Muscle of leg (tissue), 16 donors: ENCODE measurements at places on chromosomes 12 and 14.
A peak's percentile ranks its signal among the peaks of the same experiment; 100 is the strongest.

GRCh38 chr12:20549108-20549719 lies 145.9 kb upstream of the SLCO1C1 start:
- DNase-seq: peak; percentile 82

DNA sequence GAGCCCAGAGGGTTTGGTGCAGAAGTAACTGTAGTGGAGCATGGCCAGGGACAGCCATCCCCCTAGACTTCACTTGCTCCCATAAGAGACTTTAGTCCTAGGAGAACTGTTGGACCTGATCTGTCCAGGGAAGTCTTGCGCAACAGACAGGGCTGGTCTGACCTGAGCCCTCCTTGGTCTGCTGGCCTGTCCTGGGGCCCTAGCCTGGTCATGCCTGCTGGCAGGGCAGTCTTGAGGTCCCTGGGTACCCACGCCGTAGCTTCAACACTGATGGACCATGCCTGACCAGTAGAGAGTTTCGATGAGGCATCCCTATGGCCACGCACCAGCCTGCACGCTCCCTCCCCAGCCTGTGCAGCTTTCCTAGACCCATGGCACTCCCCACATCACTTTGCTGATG lies 305.7 kb downstream of the GPHN start:
- no peak for DNase-seq

GRCh38 chr14:75542588-75543091 lies 20.4 kb downstream of the BATF start:
- DNase-seq: peak; percentile 74

GRCh38 chr12:108016022-108016564 lies 113.0 kb upstream of the WSCD2 start:
- no peak for DNase-seq

GRCh38 chr14:54278665-54279295 lies 118.0 kb upstream of the CDKN3 start:
- no peak for DNase-seq

GRCh38 chr12:5905757-5906156 lies 39.3 kb downstream of the ANO2 start:
- no peak for DNase-seq

DNA sequence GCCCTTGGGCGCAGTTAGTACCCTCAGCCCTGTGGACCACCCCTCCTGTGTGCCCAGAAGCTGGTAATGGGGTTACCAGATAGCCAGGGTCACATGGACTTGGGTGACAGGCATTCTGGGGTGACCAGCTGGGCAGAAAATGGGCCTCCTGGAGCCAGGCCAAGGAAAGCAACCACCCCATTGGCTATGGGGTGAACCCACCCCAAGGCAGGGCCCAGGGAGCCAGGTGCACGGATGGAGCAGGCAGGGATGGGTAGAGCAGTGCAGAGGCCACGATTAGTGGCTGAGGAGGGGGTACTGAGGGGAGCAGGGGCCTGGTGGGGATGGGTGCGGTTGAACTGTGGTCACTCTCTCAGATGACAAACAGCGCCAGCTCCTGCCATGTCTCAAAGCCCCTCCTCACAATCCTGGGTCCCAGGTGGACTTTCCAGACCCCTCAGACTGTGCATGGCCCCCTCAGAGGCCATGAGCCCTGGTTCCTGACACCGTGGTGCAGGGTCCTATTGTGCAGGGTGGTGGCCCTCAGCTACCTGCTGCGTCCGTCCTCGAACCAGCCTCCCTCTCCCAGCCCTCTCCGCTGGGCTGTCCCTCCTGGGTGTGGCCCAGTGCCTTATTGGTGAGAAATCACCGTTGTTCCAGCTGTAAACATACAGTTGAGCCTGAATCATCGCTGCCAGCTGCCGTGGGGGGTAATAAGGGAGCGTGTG lies 23.4 kb upstream of the BEGAIN start:
- DNase-seq: no peak

DNA sequence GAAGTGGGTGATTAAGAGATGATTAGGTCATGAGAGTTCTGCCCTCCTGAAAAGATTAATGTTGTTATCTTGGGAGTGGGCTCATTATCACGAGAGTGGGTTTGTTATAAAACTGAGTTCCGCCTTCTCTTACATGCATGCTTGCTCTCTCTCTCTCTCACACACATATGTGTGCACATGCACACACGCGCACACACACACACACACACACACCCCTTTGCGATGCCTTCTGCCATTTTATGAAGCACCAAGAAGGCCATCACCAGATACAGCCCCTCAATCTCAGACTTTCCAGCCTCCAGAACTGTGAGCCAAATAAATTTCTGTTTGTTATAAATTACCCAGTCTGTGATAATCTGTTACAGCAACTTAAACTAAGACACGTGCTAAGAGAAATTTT lies 5.7 kb upstream of the SLC41A2 start:
- DNase-seq: no peak

GRCh38 chr12:4164559-4165558 lies 108.7 kb upstream of the CCND2 start:
- peak; percentile 97 for DNase-seq

GRCh38 chr14:76742185-76742584 lies 19.1 kb upstream of the VASH1 start:
- DNase-seq: no peak

DNA sequence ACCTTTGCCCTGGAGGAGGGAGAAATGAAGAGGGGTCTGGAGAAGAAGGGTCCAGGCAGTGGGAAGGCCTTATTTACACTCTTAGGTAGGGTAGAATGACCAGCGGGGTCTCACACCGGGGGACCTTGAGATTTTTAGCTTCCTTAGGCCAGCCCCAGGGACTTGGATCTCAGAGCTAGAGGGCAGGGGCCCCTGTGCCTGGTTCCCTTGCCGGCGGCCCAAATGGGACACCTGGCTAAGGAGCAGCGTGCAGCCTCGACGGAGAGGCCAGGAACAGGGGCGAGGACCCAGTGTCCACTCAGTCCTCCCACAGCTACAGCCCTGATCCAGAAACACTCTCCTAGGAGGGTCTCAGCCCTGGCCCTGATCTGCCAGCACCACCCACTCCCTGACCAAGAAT lies 41.8 kb downstream of the DIO3 start:
- DNase-seq: no peak

DNA sequence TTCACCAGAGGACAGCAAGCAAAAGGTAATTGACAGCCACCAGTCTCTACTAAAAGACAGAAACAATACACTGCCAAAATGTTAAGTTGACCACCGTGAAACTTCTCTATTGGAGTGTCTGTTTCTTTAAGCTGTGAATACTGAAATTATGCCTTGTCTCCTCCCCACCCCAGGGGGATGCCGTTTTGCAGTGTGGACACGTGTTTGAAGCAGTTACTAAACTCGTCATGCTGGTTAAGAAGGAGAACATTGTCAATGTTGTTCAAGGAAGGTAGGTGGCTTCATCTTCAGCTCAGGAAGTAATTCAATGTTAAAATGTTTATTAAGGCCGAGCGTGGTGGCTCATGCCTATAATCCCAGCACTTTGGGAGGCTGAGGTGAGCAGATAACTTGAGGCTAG lies 32.8 kb downstream of the KCTD10 start:
- peak; percentile 47 for DNase-seq

GRCh38 chr14:52692248-52692962 lies 3.0 kb downstream of the ERO1A start:
- DNase-seq: no peak

- no peak for DNase-seq
Observed at GRCh38 chr12:101475751-101476305, 692 bp downstream of the SPIC start.

DNA sequence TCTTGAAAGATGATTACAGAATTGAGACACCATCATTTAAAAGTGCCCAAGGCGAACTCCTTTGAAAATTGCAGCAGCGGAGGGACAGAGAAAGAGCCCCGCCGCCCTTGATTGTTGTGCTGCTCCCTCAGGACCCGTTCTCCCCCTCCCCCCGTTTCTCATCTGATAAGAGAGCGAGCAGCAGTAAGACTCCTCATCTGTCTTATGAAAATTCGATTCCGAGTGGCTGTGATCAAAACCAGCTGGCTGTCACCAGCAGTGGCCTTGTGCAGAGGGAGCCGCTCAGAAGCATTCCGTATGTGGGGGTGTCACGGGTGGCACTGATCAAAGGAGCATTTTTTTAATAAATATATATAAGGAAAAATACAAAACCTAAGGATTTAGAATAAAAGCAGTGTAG lies 78.0 kb upstream of the GPATCH2L start:
- no peak for DNase-seq
